Colonic mucosa (tissue), 4 donors: ENCODE measurements at places on chromosomes 2 and 18. TPM values are rescaled to one million over a fixed set of nuclear protein-coding genes. Genes with fewer than 3 reads are reported as not detected.

Gene HOXD13
- 0.77 TPM for total RNA-seq

DNA sequence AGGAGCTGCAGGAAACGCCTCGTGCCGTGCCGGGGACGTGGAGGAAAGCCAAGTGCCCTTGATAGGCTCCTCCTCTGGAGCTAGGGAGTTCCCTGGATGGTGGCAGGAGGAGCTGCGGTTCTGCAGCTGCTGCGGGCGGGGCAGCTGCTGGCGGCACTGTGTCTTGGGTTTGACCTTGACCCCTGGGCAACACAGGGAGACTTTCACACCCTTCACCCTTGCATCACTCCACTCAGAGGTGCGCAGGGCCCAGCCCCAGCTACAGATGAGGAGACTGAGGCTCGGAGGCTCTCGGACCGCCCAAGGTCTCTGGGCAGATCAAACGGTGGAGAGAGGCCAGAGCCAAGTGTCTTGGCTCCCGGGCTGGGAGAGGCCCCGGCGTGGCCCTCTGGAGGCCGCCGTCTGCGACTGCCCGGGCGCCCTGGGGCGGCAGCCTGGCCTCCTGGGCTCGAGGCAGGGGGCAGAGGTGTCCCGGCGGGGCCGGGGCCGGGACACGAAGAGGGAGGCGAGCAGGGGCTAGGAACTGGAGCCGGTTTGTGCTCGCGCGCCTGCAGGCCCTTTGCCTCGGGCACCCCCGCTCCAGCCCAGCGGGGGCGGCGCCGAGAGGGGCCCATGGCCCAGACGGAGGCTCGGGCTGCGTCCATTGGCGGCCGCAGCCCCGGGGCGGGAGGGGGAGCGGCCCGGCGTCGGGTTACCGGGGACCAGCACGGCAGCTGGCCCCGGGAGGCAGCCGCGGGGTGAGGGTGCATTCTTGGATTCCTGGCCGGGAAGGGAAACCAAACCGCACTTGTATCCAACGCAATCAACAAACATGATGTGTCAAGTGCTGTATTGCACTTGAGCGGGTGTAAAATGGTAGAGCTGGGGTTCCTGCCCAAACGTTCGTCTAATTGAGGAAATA, 129.6 kb upstream of the SLC1A4 start:
- no peaks in the 10 kb centered on the region for H3K27me3 ChIP-seq
- H3K4me3 ChIP-seq: peak overlapping the region; percentile 42
- peak overlapping the region; percentile 95 for H3K27ac ChIP-seq
- H3K4me1 ChIP-seq: peaks cover 4% of the 10 kb centered on the region
- no peaks in the 10 kb centered on the region for H3K36me3 ChIP-seq

- no peak overlapping the region for H3K27ac ChIP-seq
- no peaks in the 10 kb centered on the region for H3K27me3 ChIP-seq
- no peaks in the 10 kb centered on the region for H3K36me3 ChIP-seq
Observed at GRCh38 chr18:36017232-36017631, 44.8 kb downstream of the RMP24 start.

GRCh38 chr2:230564805-230565779, 147.6 kb upstream of the CAB39 start:
- H3K4me3 ChIP-seq: no peak overlapping the region
- DNase-seq: no peak
- H3K4me1 ChIP-seq: no peaks in the 10 kb centered on the region
- no peaks in the 10 kb centered on the region for H3K27me3 ChIP-seq

Gene LYPD6B
- 3.4 TPM for total RNA-seq

- no peak for DNase-seq
- H3K27me3 ChIP-seq: no peaks in the 10 kb centered on the region
- H3K4me1 ChIP-seq: no peaks in the 10 kb centered on the region
- no peaks in the 10 kb centered on the region for H3K36me3 ChIP-seq
- H3K4me3 ChIP-seq: no peak overlapping the region
Observed at GRCh38 chr2:9050122-9050809, 46.8 kb upstream of the MBOAT2 start.

Gene PLGLB1
- total RNA-seq: 4.2 TPM

- H3K36me3 ChIP-seq: no peaks in the 10 kb centered on the region
- H3K27ac ChIP-seq: no peak overlapping the region
- no peaks in the 10 kb centered on the region for H3K4me1 ChIP-seq
- DNase-seq: no peak
Observed at GRCh38 chr2:4502230-4502843, 799.0 kb downstream of the DCDC2C start.

DNA sequence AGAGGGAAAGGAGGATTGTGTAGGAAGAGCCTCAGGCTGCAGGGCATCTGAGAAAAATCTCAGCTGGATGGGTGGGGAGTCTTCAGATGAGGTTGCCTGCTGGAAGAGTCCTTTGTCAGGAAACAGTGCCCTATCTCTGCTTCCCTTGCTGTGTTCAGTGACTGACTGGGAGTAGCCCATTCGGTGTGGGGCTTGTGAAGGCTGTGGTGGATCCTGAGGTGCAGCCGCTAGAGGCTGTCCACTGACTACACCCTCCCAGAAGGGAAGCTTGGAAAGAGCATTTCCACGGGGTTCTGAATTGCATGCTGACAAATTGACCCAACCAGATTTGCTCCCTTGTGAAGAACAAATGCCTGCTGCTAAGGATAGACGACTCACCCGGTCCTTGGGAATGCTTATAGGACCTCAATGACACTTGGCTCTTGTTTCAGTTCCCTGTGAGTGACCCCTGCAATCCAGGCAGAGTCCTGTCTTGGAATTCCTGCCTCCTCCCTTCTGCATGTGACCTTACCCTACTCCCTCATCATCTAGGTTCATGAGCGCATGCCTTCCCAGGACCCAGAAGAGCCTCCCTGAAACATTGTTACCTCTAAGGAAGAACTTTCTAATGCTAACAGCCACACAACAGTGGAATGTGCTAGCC, 109.7 kb upstream of the FAM136A start:
- no peak overlapping the region for H3K27ac ChIP-seq
- H3K36me3 ChIP-seq: no peaks in the 10 kb centered on the region
- DNase-seq: no peak
- H3K27me3 ChIP-seq: no peaks in the 10 kb centered on the region
- H3K4me1 ChIP-seq: no peaks in the 10 kb centered on the region

DNA sequence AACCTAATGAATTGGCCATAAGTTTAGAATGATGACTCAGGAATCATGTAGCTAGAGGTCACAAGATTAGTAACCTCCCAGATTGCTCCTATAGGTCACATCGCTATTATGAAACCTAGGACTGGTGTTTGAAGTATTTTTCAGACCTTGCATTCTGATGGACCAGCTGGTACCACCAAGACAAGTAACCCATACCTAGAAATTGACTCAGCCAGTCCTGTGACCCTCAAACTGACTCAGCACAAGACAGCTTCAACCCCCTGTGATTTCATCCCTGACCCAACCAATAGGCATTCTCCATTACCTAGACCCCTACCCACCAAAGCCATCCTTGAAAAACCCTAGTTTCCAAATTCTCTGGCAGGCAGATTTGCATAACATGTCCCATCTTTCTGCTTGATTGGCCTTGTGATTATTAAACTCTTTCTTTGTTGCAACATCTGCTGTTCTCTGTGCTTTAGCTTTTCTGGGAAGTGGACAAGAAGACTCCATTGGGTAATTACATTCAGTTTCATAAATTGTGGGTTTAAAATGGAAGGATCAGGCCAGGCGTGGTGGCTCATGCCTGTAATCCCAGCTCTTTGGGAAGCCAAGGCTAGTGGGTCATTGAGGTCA, 254.9 kb downstream of the IRS1 start:
- H3K27me3 ChIP-seq: no peaks in the 10 kb centered on the region
- no peak for DNase-seq
- H3K4me1 ChIP-seq: no peaks in the 10 kb centered on the region
- H3K4me3 ChIP-seq: no peak overlapping the region

Gene STON1
- total RNA-seq: 11.9 TPM

GRCh38 chr2:157233506-157233905, 24.0 kb upstream of the GALNT5 start:
- DNase-seq: no peak
- no peaks in the 10 kb centered on the region for H3K36me3 ChIP-seq
- H3K27me3 ChIP-seq: no peaks in the 10 kb centered on the region
- H3K4me3 ChIP-seq: no peak overlapping the region
- no peaks in the 10 kb centered on the region for H3K4me1 ChIP-seq
- no peak overlapping the region for H3K27ac ChIP-seq

GRCh38 chr2:40480073-40480472, 28.2 kb upstream of the SLC8A1 start:
- H3K27me3 ChIP-seq: no peaks in the 10 kb centered on the region
- H3K36me3 ChIP-seq: no peaks in the 10 kb centered on the region
- no peak overlapping the region for H3K4me3 ChIP-seq
- no peaks in the 10 kb centered on the region for H3K4me1 ChIP-seq
- no peak overlapping the region for H3K27ac ChIP-seq

Gene CHPF
- 43.1 TPM for total RNA-seq

GRCh38 chr2:136051725-136052048, 66.3 kb upstream of the DARS1 start:
- no peaks in the 10 kb centered on the region for H3K4me1 ChIP-seq
- no peak for DNase-seq
- no peak overlapping the region for H3K27ac ChIP-seq
- H3K27me3 ChIP-seq: no peaks in the 10 kb centered on the region
- H3K4me3 ChIP-seq: no peak overlapping the region
